ENCODE measurements at places on chromosomes 6 and 20.
A peak's percentile ranks its signal among the peaks of the same experiment; 100 is the strongest.

GRCh38 chr6:47091886-47092668 lies 49.9 kb upstream of the ADGRF1 start:
- no peak for DNase-seq

- no peak for DNase-seq
Observed at GRCh38 chr6:9795880-9796279, 619.0 kb downstream of the TFAP2A start.

DNA sequence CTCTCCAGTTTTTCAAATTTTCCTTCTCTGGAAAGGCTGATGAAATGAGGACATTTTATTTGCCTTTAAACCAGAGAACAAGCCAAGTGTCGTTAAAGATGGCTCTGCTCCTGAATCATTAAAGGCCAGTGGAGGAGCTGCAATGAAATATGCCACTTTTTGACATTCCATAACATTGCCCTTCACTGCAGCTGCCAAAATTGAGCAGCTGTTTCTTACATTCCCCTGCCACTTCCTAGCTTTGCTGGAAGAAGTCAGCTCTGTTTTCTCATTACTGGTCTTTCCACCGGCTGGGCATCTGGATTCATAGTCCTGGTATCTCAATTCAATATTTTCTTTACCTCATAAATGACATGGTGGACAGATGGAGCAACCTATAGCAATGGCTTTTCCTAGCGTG lies 45.5 kb upstream of the NRN1 start:
- no peak for DNase-seq

GRCh38 chr20:49541733-49542513 lies 26.0 kb downstream of the PTGIS start:
- DNase-seq = peak; percentile 73

DNA sequence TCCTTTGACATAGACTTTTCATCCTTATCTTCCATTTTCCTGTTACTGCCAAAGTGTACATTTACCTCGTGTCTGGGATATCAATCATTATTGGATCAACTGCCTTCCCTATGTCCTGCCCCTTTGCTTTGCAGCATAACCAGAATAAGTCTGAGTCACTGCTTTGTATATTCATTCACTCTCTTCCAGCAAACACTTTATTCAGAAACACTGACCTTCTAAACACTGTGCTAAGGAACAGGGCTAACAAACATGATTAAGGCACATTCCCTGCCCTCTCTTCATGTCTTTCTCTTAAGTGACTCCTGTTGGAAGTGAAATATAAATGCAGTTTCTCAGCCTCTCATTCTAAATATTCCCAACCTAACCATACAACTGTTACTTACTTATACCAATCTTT lies 66.9 kb downstream of the COL19A1 start:
- DNase-seq = no peak

- DNase-seq = no peak
Observed at GRCh38 chr6:95093154-95093553, 484.2 kb upstream of the MANEA start.

DNA sequence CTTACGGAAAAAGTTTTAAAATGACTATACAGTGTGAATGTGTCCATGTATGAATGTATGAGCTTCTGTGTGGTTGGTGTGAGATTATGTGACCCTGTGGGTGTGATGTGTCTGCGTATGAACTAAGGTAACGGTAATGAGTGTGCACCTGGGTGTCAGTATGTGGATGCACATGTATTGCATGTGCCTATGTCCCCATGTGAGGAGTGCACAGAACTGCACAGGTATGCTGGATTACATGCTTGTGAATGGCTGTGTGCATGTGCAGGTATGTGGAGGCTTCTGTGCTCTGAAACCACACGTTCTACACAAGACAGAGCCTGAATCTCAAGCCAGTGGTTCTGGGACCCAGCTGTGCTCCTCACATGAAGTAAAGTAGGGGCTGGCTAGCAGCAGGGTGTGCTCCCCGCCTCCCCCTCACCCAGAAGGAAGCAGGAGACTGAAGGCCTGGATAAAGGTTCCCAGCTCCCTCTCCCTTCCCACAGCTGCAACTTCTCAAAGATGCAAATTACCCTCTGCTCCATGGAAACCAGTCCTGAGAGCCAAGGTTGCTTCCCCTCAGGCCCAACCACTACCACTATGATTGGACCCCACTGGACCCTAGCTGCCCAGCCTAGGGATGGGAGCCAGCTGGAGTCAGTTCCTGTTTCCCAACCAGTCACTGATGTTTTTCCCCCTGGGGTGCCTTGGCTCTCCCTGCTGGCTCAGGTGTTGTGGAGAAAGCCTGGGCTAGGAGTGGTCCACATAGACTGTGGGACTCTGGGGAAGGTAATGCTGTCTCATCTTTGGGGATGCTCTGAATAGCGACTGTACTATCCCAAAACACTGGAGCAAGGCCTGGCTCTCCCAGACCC lies 24.8 kb upstream of the SPDEF start:
- DNase-seq = no peak

DNA sequence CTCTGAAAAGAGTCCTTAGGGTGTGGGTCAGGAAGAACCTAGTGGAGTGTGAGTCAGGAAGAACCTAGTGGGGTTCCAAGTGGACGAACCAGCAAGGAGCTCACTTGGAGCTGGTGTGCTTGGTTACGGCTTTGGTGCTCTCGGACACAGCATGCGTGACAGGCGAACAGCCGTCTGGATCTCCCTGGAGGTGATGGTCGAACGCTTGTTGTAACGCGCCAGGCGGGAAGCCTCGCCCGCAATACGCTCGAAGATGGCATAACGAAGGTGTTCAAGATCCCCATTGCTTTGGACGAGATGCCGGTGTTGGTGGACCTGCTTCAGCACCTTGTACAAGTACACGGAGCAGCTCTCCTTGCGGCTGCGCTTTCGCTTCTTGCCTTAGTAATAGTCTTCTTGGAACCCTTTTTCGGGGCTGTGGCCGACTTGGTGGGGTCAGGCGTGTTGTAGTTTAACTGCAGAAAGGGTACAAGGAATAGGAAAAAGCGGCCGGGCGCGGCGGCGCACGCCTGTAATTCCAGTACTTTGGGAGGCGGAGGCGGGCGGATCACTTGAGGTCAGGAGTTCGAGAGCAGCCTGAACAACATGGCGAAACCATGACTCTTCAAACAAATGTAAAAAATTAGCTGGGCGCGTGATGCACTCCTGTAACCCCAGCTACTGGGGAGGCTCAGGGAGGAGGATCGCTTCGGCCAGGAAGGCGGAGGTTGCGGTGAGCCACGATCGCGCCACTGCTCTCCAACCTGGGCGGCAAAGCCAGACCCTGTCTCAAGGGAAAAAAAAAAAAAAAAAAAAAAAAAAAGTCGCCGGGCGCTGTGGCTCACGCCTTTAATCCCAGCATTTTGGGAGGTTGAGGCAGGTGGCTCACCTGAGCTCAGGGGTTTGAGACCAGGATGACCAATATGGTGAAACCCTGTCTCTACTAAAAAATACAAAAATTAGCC lies 48.0 kb downstream of the OR2B2 start:
- DNase-seq = no peak

DNA sequence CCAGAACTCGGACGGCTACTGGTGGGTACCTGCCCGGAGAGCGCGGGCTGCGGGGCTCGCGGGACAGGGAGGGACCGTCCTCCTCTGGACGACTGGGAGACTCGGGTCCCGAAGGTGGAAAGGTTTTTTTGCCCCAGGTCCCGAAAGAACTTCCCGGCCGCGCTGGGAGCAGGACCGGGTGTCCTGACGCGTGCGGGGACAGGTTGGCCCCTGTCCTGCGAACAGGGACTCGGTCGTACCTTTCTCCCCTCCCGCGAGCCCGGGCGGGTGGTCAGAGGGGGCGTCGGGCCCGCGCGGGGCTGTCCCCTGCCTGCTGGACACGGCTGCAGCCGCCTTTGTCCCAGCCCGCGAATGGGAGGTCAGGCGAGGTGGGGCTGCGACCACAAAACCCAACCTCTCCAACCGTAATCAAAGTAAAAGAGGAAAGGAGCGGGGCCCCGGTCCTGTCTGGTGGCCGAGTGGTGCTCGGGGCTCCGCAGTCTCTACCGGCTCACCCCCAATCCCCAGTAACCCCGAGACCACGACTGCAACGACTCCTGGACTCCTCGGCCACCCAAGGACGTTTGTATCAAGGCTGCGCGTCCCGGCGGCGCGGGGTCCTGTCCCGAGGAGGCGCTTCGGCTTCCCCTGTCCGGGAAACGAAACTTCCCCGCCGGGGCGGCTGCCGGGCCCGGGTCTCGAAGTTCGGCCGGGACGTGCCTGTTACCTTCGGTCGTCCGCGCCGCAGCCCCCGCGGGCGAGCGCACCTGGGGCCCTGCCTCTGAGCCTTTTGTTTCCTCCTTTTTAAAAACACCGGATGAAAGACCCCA lies 798 bp downstream of the DSP start:
- no peak for DNase-seq
